Naive thymus-derived CD4-positive, alpha-beta T cell (primary cell): ENCODE measurements at places on chromosomes 6 and 20. TPM values are rescaled to one million over a fixed set of nuclear protein-coding genes. Genes with fewer than 3 reads are reported as not detected.

The NQO2 gene
- total RNA-seq = 26.2 TPM

The HSPA12B gene
- total RNA-seq = not detected

The CLVS2 gene
- not detected for total RNA-seq

The LY6G6C gene
- total RNA-seq = 1.2 TPM

DNA sequence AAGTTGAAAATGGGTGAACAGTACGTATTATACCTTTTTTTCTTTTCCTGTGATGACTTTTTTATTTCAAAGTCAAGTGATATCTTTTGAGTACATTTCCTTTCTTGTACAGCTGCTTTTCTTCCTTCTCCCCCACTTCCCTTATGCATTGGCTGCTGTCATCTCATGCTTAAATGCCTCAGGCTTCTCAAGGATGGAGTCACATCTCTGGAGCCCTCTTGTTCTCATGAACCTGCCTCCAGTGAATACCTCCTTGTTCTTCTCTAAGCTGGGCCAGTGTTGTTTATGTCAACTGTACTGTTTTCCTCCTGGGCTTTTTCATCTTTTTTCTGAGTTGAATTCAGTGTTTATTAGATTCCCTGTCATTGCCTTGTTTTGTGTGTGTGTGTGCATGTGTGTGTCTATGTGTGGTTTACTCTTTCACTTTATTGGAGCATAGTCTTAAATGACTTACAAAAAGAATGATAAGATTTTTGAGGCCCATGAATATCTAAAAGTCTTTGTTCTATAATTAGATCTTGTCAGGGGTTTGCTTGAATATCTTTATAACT is 23.6 kb downstream of the STXBP5 start:
- DNase-seq = no peak

DNA sequence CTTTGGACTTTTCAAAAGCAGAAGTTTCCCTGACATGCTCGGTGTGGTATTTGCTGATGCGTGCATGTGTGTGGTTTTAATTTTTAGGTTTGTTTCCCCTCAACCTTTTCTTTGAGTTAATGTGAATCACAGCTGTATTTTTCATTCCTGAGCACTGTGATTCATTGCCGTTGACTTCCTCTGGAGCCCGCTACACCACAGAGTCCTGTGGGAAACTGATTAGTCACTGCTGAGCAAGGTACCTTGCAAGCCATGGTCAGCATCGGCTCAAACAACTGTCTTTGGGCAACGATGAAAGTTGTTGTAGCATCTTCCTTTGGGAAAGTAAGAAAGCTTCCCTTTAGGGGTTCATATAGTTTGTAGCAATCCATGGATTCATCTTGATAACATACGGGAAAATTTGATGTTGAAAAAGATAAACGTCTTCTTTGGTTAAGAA is 57.5 kb downstream of the RIN2 start:
- no peak for DNase-seq

GRCh38 chr20:34493646-34494045 is 22.6 kb upstream of the DYNLRB1 start:
- DNase-seq = no peak

- DNase-seq = no peak
Measured at GRCh38 chr6:129500958-129501739, 208.8 kb downstream of the ARHGAP18 start.

DNA sequence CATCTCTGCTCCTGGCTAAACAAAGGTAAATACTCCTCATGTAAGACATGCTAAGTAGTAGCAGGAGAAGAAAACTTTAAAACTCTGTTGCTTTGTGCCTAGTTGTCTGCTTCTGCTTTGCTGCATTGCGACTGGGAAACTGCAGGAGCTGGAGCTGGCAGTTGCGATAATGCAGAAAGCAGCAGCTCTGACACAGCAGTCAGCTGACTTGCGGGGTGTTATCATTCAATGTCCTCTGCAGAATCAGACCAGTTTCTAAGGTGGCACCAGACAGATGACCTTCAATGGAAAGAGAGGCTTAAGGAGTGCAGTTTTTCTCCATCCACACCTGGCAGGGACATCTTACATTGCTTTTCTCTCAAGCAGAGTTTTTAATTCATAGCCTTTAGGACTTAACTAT is 69.9 kb upstream of the SOX4 start:
- DNase-seq = no peak

GRCh38 chr20:52761867-52762266 is 210.3 kb upstream of the TSHZ2 start:
- DNase-seq = no peak

DNA sequence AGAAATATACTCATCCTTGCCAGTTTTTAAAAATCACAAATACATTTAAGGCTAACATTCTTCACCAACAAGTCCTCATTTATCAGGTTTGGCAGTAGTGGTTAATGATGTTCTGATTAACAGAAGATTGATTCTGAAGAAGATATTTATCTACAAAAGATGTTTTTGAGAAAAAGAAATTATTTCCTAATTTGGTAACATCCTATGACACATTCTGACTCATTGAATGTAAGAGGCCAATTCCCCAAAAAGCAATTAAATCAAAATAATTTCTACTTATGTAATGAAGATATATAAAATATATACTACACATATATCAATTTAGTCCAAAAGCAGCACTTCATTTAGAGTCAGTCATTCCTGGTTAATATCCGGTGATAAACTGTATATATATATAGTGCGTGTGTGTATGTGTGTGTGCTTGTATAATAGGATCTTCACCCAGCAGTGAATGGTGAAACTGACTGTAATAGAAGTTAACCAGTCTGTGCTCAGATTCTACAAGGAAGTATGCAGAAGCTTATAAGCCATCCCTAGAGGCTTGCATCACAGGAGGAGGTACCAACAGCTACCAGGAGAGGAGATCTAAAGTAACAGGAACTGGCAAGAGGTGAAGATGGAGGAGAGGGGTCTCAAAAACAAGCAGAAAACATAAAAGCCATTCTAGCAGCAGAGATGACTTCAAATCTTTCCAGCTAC is 82.9 kb upstream of the MARCKS start:
- DNase-seq = no peak

GRCh38 chr6:155314773-155315515 is 660 bp upstream of the TFB1M start:
- DNase-seq = no peak

GRCh38 chr20:23289249-23289648 is 61.3 kb upstream of the NXT1 start:
- no peak for DNase-seq

DNA sequence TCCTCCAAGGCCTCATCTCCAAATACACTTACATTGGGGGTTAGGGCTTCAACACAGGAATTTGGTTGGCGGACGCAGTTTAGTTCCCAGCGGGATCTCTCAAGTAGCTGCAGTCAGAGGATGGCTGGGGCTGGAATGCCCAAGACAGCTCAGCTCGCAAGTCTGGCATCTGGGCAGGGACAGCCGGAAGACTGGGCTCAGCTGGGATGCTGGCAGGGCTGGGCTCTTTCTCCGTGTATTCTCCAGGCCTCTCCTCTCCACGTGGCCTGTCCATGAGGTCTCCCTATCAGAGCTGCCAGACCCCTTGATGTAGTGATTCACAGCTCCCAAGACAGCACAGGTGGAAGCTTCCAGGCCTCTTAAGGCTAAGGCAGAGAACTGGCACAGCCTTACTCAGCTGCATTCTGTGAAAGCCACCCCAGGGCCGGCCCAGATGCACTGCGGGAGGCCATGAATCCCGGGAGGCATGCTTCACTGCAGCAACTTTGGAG is 5.0 kb downstream of the FGD2 start:
- no peak for DNase-seq

GRCh38 chr6:169620171-169621130 is 81.4 kb downstream of the WDR27 start:
- no peak for DNase-seq

- DNase-seq = no peak
Measured at GRCh38 chr6:81640126-81640525, 112.4 kb downstream of the TENT5A start.

GRCh38 chr6:108083349-108083748 is 8.8 kb upstream of the OSTM1 start:
- no peak for DNase-seq

DNA sequence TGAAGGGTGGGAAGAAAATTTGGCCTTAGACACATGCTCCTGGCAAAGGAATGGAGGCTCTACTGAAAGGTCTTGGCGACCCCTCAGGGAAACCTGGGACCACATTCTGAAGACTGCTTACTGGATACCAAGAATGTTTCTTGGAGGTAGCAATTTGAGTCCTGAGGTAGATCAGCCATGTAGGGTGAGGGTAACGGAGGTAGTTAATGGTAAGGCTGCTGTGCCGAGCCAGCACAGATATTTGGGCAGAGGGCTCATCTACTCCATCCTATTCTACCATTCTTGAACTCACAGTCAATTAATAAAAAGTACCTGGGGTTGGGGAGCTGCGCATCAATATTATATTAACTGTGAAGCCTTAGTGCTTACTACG is 401 bp upstream of the PHF3 start:
- DNase-seq = no peak

GRCh38 chr6:162099685-162100084 is 627.9 kb downstream of the PRKN start:
- no peak for DNase-seq

GRCh38 chr6:18748314-18748713 is 361.2 kb downstream of the RNF144B start:
- DNase-seq = no peak

- DNase-seq = no peak
Measured at GRCh38 chr20:32622585-32623468, 37.7 kb upstream of the NOL4L start.

DNA sequence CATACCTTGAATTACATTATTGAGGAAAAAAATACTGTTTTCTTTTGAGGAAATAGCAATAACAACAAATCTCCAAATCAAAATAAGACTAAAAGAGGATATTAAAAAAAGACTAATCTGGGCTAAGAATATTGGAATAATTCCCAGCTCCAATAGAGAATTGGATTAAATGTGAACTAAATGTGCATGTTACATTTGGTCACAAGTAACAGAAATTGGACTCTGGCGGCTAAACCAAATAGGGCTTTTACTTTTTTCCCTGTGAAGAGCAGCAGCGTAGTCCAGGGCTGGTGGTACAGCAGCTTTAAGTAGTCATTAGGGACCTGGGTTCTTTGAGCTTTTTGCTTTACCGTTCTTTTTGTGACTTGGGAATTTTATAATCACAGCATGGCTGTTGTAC is 71.9 kb downstream of the ELOVL2 start:
- no peak for DNase-seq

DNA sequence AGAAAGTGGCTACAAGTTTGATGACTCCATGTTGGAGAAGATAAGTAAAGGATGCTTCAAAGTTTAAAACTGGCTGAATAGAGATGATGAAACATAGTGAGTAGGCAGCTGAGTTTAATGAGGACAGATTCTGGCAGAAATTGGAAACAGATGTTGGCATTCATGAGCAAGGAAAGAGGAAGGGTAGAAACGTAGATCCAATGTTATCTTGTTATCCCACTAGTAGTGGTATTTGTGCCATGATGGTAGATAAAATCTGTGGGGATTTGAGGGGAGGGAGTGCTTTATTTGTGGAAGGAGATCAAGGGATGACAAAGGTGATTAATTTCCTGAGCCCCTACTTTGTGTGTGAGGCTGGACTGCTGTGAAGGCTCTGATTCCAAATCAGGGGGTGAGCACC is 69.5 kb downstream of the MRAP2 start:
- DNase-seq = no peak

DNA sequence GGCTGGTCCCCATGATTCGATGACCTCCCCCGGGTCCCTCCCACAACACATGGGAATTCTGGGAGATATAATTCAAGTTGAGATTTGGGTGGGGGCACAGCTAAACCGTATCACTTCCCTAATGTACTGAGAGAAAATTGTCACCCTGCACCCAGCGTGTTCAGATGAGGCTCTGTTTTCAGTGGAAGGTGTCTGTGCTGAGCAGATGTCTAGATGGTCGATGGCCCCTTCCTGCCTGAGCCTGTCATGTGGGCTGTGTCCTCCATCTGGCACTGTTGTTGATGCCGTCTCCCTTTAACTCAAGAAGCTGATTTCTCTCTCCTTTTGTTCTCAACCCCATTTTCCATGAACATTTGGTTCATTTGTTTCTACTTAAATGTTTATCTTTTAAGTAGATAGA is 37.0 kb downstream of the TMEM181 start:
- no peak for DNase-seq

- no peak for DNase-seq
Measured at GRCh38 chr6:32815996-32816395, 806 bp downstream of the HLA-DOB start.

DNA sequence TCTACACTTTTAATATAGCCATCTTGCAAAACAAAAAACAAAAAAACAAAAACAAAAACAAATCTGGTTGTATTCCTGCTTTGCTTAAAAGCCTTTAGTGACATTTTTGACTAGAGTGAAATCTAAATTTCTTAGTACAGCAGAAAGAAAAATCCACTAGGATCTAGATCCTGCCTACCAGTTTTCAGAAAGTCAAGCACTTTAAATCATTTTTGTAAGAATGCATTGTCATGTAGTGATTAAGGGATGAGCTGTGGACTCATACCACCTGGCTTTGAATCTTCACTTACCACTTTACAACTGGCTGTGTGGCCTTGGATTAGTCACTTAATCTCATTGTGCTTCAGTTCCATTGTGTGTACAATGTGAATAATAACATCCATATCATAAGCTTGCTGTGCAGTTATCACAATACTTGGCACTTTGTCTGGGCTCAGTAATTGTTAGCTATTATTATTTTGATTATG is 4.0 kb downstream of the MKKS start:
- no peak for DNase-seq

- no peak for DNase-seq
Measured at GRCh38 chr6:78967191-78967590, 99.8 kb downstream of the IRAK1BP1 start.

- no peak for DNase-seq
Measured at GRCh38 chr6:17390276-17390675, 3.1 kb upstream of the CAP2 start.

DNA sequence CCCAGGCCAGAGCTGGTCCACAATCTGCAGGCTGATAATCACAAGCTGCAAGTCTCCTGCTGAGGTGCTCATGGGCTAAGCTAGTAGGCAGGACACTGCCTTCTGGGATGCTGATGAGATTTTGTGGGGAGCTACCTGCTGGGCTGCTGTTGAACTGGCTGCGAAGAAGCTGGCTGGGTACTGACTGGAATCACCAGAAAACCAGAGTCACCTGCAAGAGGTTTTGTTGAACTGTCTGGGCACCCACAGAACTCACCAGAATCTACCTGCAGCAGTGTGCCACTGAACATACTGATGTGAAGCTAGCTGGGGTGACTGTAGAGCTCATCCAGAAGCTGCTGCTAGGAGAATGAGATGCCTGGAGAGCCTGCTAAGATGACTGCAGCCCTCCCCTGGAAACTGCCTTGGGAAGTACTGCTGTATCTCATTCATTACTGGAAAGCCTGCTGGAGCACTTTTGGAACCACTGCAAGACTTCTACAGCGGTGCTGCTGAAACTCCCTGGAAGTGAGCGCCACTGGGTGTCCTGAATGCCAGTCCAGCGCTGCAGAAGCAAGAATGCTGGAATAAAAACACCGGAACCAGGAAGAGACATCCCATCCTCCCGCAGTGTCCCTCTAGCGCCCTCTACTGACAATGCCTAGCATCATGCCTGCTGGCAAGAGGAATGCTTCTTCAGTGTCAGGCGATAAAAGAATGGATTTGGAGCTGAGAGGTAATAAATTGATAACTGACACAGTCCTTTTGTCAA is 64.9 kb upstream of the ARHGAP18 start:
- DNase-seq = peak; percentile 11

- peak; percentile 66 for DNase-seq
Measured at GRCh38 chr6:13486679-13487121, 700 bp downstream of the GFOD1 start.

GRCh38 chr20:2872459-2873009 is 747 bp upstream of the PTPRA start:
- DNase-seq = peak; percentile 79
